ENCODE measurements at places on chromosomes 2 and 18. TPM values are rescaled to one million over a fixed set of nuclear protein-coding genes. Genes with fewer than 3 reads are reported as not detected.

Gene CHRNG
- total RNA-seq: not detected

DNA sequence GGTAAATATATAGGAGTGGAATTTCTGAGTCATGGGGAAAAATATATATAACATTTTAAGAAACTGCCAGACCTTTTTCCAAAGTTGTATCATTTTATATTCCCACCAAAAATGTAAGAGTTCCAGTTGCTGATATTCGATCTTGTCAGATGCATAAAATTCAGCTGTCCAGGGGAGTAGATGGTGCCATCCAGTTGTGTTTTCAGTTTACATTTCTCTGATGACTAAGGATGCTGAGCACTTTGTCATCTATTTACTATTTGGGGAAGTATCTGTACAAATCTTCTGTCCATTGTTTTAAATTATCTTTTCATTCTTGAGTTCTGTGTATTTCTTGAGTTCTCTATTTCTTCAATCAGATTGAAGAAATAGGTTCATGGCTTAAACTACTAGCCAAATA is 126.1 kb downstream of the RTN4 start:
- H3K4me3 ChIP-seq: no peak overlapping the region
- H3K27ac ChIP-seq: no peak overlapping the region
- H3K27me3 ChIP-seq: no peaks in the 10 kb centered on the region
- DNase-seq: no peak
- no peaks in the 10 kb centered on the region for H3K4me1 ChIP-seq
- no peaks in the 10 kb centered on the region for H3K36me3 ChIP-seq

DNA sequence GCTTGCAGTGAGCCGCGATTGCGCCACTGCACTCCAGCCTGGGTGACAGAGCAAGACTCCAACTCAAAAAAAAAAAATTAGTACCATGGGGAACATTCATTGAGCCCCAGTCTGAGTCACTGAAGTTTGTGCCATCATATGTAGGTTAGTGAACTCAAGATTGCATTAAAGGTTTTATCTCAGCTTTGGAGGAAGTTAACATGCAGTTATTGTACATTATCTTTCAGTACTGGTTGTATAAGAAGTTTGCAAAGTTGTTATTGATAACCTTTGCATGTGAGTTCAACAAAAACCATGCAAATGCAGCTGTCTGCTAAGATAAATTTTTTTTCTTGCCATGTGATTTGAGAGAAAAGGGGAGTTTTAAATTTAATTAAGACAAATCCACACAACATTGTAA is 95.7 kb downstream of the MEIS1 start:
- H3K27me3 ChIP-seq: no peaks in the 10 kb centered on the region
- DNase-seq: no peak

DNA sequence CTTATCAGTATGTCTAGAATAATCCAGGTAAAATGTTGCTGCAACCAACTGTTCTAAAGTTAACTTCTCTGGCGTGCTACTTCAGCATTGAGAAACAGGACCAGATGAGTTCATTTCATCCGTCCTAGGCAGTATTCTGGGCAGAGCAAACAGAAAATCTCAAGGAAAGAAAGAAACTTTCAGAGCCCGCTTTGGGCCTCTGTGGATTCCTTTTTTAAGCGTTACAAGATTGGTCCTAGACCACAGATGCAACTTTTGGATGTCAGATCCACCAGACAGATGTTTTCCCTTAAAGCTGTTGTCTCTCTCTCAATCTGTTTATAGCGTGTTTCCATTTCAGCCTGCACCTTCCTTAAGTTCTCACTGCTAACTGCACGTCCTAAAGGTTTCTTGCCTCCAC is 75.0 kb downstream of the BCL2 start:
- H3K36me3 ChIP-seq: no peaks in the 10 kb centered on the region
- no peak overlapping the region for H3K4me3 ChIP-seq
- no peak for DNase-seq
- no peak overlapping the region for H3K27ac ChIP-seq
